Breast epithelium (tissue), 4 donors: ENCODE measurements at places on chromosomes 13 and 19.

- no peak for DNase-seq
Measured at GRCh38 chr13:98189841-98190505, 12.9 kb upstream of the RNF113B start.

DNA sequence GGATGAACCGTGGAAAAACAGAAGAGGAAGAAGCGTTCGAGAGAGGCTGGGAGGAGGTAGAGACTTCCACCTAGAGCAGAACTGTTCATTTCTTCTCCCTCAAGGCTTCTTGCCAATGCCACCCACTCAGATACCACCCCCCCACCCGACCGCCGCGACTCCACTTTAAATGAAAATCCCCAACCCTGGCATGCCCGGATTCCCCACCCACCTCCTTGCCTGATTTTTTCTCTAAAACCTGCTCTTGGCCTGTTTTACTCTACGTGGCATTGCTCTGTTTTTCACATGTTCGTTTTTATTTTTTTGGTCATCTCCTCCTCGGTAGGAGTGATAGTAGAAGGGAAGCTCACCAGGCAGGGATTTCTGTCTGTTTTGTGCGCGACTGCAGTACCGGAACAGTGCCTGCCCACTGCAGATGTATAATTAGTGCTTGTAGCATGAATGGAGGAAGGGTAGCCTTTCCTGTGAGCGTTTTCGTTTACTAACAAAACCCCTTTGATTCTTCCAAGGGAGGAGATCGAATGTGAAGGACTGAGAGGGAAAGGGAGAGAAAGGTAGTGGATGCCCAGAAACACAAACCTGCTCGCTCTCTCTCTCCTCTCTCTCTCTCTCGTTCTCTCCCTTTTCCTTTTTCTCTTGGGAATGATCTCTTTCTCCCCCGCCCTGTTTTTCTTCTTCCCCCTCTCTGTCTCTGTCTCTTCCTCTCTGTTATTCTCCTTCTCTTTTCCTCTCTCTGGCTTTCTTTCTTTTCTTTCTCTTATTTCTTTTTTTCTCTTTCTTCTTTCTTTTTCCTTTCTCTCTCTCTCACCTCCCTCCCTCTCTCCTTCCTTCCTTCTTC lies 2.2 kb downstream of the CD70 start:
- DNase-seq, result no peak

DNA sequence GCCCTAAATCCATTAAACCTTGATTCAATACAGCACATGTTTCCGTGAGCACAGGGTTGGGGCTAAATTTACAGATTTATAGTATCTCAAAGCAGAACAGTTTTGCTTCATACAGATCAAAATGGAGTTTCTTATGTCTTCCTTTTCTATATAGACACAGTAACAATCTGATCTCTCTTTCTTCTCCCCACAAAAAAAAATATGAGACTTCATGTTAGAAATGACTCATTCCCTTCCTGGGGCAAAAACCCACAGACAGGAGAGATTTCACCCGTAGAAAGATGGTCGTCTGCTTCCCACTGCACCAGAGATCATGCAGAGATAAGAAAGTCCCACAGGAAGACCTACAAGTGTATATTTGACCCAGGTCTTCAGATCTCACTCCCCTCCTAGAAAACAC lies 7.7 kb upstream of the ZNF611 start:
- DNase-seq, result no peak

DNA sequence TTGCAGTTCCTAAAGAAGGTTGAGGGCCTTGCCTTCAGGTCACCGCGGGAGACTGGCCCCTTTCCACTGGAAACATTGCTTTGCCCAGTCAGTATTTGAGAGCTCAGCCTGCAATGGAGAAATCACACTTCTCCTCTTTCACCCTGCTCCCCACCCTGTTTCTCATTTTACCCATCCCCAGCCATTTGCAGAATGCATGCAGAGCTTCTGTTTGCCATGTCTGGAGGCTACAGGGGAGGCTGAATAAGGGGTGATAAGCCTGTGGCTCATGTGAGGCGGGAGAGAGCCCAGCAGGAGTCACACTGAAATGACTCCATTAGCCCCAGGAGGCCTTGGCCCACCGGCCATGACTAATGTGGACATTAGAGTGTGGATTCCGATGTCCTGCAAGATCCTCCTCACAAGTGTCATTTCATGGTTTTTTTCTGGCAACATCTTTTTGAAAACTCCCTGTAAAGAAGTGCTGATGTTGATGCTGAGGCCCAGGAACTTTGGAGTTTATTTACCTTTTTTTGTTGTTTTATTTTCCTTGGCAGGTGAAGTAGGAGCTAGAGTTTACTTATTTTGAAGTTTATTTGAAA lies 6.3 kb downstream of the SPINT2 start:
- no peak for DNase-seq

DNA sequence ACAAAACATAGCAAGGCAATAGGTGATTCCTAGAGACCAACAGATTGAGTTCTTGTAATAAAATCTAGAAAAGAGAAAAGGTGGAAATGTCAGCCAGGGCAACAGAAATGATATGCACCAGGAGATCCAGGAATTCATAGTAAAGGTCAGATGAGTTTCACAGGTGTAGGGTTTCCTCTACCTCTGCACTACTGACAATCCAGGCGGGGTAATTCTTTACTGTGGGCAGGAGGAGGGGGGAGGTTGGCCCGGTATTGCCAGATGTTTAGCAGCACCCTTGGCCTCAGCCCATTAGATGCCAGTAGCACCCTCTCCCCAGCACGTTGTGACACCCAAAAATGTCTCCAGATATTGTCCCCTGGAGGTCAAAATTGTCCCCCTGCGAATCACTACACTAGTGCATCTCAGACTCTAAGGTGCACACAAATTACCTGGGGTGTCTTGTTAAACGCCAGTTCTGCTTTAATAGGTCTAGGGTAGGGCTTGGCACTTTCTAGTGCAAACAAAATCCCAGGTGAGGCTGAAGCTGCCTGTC lies 3.5 kb upstream of the UBAC2 start:
- DNase-seq, result no peak
